Stimulated activated naive CD8-positive, alpha-beta T cell treated with anti-CD3 and anti-CD28 coated beads, Interleukin-15, amount 100 ng/mL, for 72 hours (primary cell): ENCODE measurements at places on chromosomes 1 and 21.

DNA sequence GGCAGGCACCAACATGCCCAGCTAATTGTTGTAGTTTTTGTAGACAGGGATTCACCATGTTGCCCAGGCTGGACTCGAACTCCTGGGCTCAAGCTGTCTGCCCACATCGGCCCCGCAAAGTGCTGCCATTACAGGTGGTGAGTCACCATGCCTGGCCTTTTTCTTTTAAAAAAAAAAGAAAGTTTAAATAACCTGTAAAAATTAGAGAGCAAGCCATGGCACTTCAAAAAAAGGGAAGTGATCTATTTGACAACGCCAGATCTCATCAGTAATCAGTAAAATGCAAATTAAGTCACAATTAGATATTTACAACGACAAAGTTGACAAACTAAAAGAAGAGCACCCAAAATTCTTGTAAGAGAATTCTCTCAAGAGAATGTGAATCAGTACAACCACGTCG lies 2.9 kb upstream of the RBBP5 start:
- DNase-seq = no peak

- no peak for DNase-seq
Measured at GRCh38 chr1:232393010-232393409, 236.9 kb downstream of the SIPA1L2 start.

DNA sequence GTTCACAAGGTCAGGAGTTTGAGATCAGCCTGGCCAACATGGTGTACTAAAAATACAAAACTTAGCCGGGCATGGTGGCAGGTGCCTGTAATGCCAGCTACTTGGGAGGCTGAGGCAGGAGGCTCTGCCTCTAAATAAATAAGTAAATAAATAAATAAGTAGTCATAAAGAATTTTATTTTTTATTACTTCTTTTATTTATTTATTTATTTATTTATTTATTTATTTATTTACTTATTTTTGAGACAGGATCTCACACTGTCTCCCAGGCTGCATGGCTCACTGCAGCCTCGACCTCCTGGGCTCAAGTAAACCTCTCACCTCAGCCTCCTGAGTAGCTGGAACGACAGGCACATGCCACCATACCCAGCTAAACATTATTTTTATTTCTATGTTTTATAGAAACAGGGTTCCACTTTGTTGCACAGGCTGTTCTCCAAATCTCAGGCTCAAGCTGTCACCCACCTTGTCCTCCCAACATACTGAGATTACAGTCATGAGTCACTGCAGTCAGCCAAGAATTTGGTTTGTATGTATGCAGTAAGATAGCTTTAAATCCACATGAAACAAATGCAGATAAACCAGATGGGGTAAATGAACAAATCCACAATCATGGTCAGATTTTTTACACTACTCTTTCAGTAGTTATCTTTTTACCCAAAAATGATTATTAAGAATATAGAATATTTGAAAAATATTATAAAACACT lies 523.3 kb upstream of the RGS18 start:
- no peak for DNase-seq

DNA sequence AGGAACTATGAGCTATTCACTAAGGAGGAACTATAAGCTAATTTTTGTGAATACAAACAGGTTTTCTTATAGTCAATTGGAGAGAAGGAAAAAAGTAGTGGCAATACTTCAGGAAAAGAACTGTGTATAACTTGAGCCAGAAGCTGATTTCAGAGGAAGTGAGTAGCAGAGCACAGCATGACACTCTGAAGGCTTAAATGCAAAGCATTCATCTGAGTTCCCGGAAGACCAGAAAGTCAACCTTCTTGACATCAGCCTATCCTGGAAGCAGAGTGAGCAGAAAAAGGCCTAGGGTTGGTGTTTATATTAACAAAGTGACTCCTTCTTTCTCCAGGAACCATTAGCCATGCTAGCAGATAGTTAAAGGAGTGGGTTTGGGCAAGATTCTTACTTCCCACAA lies 545.2 kb downstream of the MRPL39 start:
- DNase-seq = no peak

GRCh38 chr1:238323490-238323889 lies 432.8 kb upstream of the ZP4 start:
- DNase-seq = no peak

GRCh38 chr1:212981025-212981495 lies 30.7 kb downstream of the VASH2 start:
- no peak for DNase-seq

DNA sequence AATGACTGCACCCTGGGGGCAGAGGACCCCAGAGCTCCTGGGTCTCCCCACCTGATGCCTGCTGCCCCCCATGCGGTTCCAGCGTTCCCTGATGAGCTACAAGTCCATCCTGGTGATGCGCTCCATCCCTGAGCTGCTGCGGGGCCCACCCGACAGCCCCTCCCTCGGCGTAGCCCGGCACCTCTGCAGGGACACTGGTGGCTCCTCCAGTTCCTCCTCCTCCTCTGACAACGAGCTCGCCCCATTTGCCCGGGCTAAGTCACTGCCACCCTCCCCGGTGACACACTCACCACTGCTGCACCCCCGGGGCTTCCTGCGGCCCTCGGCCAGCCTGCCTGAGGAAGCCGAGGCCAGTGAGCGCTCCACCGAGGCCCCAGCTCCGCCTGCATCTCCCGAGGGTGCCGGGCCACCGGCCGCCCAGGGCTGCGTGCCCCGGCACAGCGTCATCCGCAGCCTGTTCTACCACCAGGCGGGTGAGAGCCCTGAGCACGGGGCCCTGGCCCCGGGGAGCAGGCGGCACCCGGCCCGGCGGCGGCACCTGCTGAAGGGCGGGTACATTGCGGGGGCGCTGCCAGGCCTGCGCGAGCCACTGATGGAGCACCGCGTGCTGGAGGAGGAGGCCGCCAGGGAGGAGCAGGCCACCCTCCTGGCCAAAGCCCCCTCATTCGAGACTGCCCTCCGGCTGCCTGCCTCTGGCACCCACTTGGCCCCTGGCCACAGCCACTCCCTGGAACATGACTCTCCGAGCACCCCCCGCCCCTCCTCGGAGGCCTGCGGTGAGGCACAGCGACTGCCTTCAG lies 35.5 kb downstream of the TRIM11 start:
- DNase-seq = no peak

GRCh38 chr1:10196976-10197375 lies 13.4 kb upstream of the KIF1B start:
- no peak for DNase-seq

- DNase-seq = no peak
Measured at GRCh38 chr1:18324246-18324645, 156.5 kb upstream of the KLHDC7A start.

DNA sequence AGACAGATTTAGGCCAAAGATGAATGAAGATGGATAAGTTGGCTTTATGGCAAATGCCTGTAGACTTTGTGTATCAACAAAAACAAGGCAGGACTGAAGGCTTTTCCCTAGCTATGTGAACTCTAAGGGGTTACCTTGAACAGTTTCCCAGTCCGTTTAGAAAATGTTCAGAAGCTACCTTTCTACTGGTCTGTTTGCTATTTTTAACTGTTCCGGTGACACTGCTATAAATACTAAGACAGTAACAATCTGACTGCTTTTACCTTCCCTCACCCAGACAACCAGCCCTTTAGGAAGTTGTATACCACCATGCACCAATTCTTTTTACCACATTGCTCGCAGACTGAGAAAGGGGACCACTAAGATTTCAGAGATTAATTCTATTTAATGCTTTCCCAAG lies 102.2 kb downstream of the PHTF1 start:
- no peak for DNase-seq

DNA sequence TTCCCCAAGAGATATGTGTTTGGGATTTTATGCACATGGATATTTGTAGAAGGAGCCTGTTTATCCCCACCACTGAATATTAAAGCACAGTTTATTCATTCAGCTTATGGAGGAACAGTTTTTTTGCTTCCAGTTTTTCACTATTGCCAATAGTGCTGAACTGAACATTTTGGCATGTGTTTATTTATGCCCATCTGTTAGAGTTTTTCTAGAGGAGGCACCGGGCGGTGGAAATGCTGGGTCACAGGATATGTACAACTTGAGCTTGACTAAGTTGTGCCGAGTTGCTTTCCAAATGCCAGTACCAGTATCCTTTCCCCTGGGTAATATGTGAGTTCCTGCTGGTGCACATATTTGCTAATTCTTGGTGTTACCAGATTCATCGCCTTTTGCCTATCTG lies 111.3 kb downstream of the GREM2 start:
- no peak for DNase-seq

- peak; percentile 34 for DNase-seq
Measured at GRCh38 chr1:108079440-108080025, 114.6 kb upstream of the VAV3 start.

- DNase-seq = peak; percentile 41
Measured at GRCh38 chr1:89519779-89520358, 4.8 kb upstream of the LRRC8B start.

DNA sequence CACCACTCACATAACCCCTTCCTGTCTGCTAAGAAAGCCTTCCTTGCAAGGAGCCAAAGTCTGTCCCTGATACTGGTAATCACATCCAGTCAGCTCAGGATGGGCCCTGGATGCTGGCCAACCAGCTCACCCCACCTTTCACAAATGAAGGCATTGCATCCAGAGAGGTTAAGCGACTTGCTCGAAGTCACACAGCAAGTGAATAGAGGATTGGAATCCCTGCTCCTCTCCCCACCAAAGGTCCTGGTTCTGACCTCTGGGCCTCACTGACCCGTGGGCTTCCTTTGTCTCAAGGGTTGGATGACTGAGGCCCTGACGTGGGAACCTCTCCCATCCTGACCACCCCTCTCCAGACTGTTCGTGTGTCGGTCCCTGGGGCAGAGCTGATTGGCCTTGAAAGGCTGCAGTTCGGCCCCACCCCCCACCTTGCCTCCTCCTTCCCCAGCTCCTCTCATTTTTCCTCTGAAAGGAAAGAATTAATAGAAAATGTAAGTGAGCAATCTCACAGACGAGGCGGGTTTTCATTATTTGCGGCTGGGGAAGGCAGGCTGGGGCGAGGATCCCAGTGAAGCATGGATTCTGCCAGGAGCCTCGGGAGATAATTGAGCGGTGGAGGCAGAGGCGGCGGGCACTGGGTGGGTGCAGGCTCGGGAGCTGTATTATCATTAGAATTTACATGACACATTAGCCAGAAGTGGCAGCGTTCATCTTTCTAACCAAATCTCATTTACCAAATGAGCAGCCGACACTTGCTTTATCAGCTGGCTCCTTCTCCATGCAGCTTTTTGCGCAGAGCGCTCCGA lies 101.5 kb upstream of the CSF3R start:
- DNase-seq = no peak

DNA sequence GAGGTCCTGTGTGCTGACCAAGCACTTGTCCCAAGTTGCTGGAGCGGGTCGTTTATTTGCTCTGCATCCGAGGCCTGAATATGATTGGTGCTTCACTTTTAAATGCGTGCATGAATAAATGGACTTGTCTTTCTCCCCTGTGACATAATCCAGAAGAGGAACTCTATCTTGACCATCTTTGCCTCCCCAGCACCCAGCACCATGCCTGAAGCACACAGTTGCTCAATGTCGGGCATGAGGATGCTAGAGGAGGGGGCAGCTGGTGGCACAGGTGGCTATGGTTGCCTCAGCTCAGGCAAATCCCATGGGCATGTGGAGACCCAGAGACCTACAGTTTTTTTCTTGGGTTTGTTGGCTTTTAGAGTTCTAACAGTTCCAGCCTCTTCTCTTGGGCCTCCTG lies 142.6 kb downstream of the KAZN start:
- no peak for DNase-seq

GRCh38 chr1:179372160-179372559 lies 6.4 kb downstream of the AXDND1 start:
- DNase-seq = no peak

DNA sequence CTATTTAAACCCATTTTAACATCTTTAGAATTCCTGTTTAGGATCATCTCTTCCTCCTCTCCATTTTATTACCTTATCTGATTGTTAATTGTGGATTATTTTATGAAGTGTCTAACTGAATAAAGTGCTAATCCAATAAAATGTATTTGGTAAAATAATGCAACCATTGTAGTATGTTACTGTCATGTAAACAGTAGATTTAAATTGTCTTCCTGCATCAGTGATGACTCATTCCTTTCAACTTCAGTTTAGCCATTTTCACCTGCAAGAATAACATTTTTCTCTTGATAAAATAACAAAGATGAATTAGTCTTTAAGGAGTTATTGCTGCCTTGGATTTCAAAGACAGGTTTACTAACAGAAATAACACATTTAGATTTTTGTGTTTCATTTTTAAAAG lies 5.4 kb downstream of the PPP2R5A start:
- no peak for DNase-seq

DNA sequence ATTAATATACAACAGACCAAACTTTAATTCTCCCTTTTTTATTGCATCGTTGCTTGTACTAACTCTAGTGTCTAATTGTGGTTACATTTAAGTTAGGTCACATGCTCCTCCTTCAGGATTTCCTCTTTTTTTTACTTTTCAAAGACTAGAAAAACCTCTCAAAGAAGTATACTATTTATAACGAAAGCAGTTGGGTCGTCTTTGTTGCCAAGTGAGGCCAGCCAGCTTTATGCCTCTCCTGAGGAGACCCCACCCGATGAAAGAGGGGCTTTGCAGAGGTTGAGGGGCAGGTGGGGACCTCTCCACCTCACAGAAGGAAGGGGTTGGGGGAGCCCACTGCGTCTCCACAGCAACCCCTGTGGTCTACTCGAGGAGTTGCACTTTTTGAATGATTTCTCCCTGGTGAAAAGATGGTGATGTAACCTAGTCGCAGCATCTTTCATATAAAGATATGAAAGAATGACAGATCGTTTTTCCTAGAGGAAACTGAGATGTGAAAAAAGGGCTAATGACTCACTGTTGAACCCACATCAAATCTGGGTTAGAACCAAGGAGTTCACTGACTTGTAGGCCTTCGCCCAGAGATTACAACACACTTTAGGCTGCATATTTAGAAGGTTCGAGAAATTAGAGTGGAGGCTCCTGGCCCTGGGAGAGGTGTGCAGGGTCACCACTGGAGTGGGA lies 6.4 kb downstream of the TGFB2 start:
- DNase-seq = peak; percentile 24

- no peak for DNase-seq
Measured at GRCh38 chr1:228344631-228345072, 62.0 kb downstream of the TRIM11 start.

DNA sequence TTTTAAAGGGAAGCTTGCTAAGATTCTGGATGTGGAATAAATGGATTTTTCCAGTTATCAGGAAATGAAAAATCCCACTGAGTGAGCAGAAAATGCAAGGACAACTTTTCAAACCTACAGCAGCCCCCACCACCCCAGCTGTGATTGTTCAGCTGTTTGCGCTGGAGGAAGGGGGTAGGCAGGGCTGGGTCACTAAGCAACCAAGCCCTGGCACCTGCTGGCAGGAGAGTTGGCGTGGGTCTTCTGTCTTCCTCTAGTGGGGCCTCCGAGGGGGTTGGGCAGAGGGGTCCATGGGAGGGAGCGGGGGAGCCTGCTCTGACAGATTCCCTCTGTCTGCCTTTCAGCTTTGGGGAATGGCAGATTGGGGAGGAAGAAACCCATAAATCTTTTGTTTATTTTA lies 45.3 kb downstream of the EIF2D start:
- DNase-seq = no peak
